Urinary bladder (tissue), 4 donors: ENCODE measurements at places on chromosomes 6 and 20. TPM values are rescaled to one million over a fixed set of nuclear protein-coding genes. Genes with fewer than 3 reads are reported as not detected.

RIPPLY2 gene
- 2.5 TPM for polyA plus RNA-seq

SPTLC3 gene
- 3.1 TPM for polyA plus RNA-seq

PCK1 gene
- polyA plus RNA-seq, result 2.9 TPM

NHLRC1 gene
- polyA plus RNA-seq, result 2.4 TPM

SEL1L2 gene
- 0.38 TPM for polyA plus RNA-seq

DNA sequence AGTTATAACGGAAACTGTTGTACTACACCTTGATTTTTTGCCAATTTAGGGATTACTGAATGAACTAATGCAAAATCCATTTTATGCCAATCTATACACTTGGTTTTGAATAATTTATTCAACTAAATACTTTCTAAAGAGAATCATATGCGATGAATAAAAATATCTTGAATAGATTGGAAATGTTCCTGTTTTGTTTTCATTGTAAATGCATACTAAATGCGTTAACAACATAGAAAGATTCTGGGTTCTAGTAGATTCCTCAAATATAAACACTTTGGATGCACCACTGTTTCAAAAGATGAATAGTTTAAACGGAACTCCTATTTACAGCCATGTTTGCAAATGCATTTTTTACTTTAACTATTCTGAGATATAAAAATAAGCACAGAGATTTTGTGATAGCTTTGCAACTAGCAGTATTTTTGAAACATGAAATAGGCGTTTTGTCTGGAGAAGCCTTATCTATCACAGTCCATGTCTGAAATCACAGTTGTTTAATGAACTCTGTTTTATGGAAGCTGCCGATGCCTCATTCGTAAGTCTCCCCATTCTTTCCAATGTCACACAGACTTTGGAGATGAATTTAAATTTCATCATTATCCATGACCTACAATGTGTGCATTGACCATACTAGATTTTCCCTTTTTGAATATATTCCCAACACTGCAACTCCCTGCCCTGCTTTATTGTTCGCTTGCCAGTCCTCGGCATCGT, 277.7 kb upstream of the QKI start:
- DNase-seq, result no peak

DNA sequence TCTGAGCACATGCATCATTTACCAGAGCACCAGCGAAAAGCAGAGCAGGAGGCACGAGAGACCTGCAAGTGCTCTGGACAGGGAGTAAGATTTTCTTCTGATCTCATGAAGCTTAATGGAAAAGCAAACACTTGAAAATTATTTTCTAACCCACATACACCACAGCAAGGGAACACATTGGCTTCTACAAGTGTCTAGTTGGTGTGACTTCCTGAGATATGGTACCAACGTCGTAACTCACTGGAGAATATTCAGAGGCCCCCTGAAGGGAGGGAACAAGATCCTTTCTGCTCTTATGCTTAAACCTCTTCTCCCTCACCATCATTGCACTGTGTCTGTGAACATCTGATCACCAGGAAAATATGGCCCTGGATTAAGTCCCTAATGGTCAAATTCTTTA, 48.6 kb downstream of the PSMB1 start:
- DNase-seq, result no peak

DNA sequence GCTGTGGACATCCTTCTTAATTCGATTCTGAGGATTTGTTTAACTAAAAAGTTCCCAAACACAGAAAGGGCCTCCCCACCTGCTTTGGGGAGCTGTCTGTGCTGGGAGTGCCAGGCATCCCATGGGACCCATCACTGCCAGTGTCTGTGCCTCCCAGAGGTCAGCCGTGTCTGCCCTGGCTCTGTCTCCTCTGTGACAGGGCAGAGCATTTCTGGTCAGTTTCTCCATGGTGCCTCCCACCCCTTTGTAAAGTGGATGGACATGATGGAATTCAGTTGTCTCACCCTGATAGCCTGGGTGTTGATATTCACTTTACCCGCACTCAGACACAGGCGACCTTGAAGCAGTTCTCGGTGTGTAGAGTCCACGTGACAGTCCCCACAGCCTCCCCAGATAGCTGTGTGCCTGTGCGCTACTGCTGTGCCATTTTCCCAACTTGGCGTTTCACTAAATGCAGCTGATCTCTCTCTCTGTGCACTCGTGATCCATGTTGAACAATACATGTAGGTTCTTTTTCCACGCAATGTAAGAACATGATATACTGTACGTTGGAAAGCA, 70.5 kb downstream of the CDS2 start:
- DNase-seq, result no peak
